Suprapubic skin (tissue), 4 donors: ENCODE measurements at places on chromosomes 13 and 19.

DNA sequence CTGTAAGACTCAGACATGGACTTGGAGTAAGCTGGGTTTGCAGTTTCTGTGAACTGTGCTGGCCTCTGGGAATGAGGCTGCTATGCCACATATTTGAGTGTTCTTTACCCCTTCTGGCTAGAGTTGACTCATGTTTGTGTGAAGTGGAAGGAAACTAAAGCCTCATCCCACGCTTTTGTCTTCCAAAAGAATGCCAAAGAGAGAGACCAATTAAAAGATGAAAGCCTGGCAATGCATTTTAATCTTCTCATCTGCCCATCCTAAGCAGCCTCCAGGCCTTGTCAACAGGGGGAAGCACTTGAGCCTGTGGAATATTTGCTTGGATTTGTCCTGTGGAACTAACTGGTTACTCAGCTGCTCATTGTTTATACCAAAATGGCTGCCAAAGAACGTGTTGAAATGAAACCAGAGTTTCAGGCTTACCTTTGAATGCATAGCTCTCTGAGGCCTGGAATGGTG, 49.1 kb downstream of the LMO7 start:
- no peak for DNase-seq

DNA sequence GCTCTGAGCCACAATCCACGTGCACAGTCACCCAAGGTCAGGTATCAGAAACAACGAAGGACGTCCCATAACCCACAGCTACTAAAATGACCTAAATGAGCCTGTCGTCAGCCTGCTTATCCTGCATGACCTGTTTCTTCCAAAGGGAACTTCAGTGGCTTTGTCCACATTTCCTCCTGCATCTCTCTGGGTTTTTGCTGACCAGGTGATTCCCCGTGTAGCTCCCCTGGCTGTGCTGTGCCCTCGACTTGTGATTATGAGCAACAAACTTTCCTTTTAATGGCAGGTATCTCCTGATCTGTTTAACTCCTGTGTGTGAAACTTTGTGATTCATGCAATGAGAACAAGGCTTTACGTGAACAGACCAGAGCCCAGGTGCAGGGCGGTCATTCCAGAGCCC, 81.0 kb downstream of the PEG3 start:
- DNase-seq, result no peak

GRCh38 chr13:33108620-33109019, 92.4 kb downstream of the KL start:
- no peak for DNase-seq

DNA sequence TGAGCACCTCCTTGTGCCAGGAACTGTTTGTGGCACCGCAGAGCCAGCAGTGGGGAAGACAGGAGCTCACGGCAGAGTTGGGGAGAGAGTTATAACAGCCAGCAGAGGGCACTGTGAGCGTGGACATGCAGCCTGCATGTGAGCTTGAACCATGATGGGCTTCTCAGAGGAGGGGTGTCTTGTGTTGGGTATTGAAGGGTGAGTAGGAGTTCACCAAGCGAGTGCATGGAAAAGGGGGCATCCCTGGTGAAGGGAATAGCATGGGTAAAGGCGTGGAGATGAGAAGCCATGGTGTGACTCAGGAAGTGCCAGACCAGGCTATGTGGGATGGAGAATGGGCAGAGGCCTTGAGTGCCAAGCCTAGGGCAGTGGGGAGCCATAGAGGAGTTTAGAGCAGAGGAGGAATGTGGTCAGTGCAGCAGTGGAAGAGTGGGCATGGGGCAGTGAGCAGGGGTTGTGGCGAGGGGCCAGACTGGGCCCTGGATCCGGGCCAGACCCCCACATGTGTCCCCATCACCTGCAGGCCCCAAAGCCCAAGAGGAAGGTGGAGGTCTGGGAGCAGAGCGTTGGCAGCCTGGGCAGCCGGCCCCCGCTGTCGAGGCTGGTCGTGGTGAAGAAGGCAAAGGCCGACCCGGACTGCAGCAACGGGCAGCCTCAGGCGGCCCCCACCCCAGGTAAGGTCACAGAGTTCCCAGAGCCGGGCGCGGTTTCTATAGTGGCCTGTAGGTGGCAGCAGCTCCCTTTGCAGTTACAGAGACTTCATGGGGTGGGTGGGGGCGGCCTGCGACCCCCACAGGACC, 11.8 kb upstream of the SHD start:
- no peak for DNase-seq

- DNase-seq, result no peak
Measured at GRCh38 chr13:98020271-98020670, 66.8 kb downstream of the IPO5 start.

- no peak for DNase-seq
Measured at GRCh38 chr19:8087876-8088275, 35.3 kb downstream of the CCL25 start.

GRCh38 chr19:49629659-49630058, 10.3 kb downstream of the RRAS start:
- DNase-seq, result no peak

- DNase-seq, result no peak
Measured at GRCh38 chr13:79775830-79776229, 294.9 kb downstream of the NDFIP2 start.

- no peak for DNase-seq
Measured at GRCh38 chr13:36769126-36769525, 49.9 kb upstream of the RFXAP start.

- no peak for DNase-seq
Measured at GRCh38 chr13:40026174-40026585, 370.7 kb downstream of the COG6 start.

DNA sequence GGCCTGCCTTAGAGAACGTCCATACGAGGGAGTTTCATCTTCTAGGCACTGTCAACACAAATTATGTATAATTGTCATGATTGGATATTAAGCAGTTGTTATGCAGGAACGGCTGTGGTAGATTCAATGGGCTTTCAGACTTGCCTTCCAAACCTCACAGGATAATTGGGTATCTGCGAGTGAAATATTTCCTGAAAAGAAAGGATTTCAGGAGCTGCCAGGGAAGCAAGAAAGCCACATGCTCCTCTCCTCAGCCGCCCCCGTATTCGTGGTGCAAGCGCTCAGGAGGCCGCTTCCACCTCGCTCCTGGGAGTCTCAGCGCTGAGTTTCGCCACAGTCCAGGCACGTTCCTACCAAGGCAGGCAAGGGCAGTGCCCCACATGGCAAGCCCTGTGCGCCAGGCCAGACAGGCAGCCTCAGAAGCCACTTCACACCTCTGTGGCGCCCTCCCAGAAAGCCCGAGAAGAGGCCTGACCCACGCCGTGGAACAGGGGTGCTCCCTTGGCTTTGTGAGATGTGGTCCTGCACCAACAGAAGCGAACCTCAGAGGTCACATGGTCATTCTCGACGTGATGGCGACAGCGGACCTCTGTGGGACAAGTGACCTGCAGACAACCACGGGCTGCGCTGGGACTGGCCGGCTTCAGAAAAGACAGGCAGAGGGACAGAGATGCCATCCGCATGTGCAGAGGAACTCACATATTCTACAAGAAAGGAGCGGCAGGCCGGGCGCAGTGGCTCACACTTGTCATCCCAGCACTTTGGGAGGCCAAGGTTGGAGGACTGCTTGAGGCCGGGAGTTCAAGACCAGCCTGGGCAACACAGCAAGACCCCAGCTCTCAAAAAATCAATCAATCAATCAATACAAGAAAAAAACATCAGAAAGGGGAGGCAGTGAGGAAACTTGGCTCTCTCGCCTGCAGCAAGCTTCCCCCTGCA, 41.4 kb downstream of the CEBPG start:
- no peak for DNase-seq

- no peak for DNase-seq
Measured at GRCh38 chr19:10295305-10295846, 5.6 kb downstream of the ICAM5 start.

DNA sequence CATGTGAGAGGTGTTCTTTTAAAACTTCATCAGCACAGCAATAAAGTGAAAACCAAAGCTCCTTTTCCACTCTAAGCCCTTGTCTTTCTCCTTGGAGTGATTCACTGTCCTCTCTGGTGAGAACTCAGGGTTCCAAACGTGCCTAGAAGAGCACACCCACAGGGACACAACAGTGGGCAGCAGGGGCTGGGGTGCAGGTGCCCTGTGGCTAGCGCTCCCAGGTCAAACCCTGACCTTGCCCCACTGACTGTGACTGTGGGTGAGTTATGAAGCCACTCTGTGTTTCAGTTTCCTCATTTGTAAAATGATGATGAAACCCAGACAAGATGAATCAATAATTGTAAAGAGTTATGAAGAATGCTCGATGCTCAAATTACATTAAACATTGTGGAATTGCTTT, 37.6 kb upstream of the IGFL1 start:
- DNase-seq, result no peak

DNA sequence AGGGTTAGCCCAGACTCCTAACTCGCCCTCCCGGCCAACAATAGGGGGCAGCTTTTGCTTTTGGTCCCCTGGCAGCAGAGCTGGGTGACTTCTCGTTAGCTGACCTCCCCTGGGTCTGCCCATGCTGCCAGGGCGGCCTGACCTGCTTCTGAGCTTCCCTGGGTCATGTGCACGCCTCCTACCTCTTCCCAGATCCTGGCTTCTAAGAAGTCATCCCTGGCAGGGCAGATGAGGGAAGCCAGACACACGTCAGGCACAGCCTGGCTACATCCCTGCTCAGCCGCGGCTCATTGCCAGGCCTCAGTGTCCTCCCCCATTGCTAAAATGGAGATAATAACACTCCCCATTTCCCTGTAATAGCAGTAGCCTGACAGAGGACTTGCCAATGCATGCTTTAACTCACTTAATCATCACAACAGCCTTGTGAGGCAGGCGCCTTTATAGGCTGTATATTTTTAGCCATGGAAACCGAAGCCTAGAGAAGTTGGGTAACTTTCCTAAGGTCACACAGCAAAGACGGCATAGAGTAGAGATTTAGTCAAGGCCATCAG, 2.1 kb downstream of the KCNK6 start:
- DNase-seq, result no peak

DNA sequence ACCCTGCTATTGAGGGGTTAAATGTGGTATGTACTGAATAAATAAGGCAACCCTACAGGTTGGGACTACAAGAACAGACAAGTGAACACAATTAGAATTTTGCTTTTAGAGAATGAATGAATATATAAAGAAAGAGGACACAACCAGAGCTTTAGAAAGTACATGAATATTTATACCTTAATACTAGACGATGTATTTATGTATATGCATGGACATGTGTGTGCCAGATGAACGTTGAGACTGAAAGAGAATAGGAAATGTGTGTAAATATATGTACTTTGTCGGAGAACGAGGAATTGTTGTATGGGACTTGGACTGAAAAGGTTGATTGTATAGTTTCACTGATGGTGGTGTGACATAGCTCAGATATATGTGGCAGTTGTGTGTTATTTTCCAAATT, 9.3 kb upstream of the COG6 start:
- DNase-seq, result no peak

DNA sequence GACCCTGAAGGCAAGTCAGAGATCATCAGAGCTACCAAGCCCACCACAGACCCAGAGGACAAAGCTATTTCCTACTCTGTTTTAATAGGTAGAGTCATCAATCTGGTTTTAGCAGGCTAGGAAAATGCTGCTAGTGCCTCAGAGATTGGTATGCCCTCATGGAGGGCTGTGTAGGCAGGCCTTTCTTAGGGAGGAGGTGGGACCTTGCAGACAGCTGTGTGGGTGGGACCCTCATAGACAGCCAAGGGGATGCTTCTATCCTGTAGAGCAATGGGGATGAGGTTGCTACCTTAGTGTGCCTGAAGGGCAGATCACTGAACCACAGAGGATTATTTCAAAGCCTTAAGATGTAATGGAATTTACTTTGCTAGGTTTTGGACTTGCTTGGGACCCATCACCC, 534.9 kb upstream of the KLF12 start:
- DNase-seq, result no peak

- peak; percentile 86 for DNase-seq
Measured at GRCh38 chr19:40284501-40285352, at the start of gene AKT2. Gene AKT2, minus strand, starts transcription at chr19:40285345. Its CDS starts 20,078 bp downstream, at chr19:40265267.

GRCh38 chr13:48188131-48188530, 44.9 kb upstream of the ITM2B start:
- no peak for DNase-seq

DNA sequence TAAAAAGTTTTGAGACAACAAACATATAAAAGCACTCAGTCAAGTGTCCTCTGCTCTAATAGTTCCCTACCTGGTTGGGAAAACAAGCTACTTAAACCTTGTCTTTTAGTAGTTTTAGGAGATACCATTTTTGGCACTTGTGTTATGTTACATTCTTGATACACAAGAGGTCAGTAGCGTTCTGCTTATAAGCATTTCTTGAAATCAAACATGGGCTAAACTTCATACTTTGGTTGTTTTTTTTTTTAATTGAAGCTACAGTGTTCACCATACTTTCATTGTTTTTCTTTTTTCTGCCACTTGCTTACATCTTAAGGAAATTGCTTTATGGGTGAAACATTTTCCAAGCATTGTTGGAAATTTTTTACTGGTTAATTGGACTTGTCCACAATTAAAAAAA, 12.9 kb downstream of the NHLRC3 start:
- DNase-seq, result no peak

DNA sequence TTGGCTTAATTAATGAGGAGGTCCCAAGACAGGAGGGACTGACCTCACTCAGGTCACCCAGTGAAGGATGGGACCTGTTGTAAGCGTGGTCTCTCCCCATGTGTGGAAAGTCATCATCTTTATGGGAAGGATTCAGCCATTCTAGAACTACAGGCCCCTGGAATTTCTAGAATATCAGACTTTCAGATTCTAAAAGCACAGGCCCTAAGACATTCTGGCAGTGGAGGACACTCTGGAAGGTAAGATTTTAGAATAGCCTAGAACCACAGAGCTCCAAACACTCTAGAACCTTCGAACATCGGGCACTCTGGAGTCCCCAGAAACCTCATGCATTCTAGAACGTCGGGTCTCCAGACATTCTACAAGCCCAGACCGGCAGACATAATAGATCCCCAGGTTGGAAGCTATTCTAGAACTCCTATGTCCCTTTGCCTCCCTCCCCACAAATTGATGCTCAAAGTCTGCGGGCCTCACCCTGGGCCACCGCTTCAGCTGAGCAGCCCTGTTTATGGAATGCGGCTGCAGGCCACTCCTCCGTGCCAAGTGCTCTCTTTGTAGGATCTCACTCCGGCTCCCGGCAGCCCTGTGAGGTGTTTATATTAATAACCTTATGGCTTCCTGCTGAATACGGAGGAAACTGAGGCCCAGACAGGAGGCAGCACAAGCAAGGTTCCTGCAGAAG, 1.9 kb upstream of the KLK15 start:
- DNase-seq, result no peak

GRCh38 chr19:28640506-28640905, 572.4 kb downstream of the UQCRFS1 start:
- no peak for DNase-seq

DNA sequence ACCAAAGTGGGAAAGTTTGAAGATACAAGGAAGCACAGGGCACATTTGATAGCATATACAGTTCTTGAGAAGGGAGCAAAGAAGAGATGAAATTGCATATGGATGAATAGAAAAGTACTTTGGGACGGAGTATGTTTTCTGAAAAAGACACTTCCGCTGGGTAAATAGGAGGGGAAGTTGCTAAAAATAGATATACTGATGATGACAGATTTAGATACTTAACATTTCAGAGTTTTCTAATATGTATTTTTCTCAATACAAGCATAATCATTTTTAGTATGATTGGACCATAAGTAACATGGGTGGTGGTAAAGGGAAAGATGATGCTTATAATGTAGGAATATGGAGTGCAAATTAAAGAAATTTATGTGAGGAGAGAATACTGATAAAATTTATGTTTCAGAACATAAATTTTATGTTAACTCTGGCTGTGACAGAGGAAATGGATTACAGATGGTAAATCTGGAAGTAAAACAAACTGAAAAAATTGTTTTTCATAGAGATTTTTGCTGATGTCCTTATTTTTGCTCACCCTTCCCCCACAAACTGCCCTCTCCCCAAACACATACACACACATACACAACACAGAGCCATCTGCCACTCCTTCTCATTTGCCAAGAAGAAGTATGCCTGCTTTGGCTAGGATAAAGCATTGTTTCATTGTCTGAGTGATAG, 583.9 kb upstream of the MIR17HG start:
- DNase-seq, result no peak

GRCh38 chr13:27797228-27797624, 4.9 kb downstream of the GSX1 start:
- DNase-seq, result no peak
